ENCODE measurements at places on chromosomes 5 and 9.

DNA sequence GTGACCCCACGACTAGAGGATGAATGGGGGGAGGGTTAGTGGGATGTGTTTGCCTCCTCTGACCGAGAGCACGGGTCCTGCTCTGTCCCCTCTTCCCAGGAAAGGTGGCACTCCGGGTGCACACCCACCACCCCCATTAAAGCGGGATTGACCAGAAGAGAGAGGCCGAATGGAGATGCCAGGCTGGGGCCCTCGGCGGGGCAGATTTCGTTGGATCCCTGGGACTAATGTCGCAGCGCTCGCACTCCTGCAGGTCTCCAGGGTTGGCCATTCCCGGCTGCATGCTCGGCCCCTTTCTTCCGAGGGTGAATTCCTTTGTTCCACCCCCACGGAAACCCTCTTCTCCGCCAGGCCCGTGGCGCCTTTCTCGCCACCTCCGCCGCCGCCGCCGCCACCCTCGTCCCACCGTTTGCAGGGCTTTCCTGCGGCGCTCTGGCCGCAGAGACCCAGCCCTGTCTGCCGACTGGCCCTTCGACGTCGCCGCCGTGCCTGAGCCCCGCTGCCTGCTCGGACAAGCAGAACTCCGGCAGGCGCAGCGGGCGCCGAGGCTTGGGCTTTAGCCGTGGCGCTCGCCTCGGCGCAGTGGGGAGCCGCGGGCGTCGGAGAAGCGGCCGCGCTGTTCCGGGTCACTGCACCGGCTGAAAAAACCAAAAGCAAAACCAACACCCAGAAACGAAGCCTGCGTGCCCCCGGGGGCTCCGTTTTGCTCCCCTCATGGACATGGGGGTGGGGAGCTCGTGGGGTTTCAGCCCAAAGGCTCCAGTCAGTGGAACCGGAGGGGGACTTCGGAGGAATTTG, 11.8 kb downstream of the LMX1B start:
- no peak for DNase-seq

GRCh38 chr9:136395345-136396218, 4.4 kb downstream of the SNAPC4 start:
- DNase-seq, result no peak

DNA sequence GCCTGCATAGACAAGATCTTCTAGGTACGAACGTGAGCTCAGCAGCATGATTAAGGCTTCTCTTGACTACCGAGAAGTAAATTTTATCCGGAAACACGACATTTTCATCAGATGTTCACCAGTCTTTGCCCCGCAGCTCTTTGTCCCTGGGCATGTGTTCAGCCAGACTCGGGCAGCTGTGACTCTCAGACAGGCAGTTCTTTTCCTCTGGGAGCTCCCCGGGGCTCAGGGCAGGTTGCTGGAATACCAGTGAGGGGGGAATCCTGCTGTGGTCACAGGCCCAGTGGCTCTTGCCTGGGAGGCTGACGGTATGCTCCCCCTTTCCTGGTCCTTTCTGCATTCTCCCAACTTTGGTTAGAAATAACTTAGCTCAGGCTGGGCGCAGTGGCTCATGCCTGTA, 186.1 kb downstream of the GNA14 start:
- no peak for DNase-seq

GRCh38 chr9:124423155-124423554, 7.9 kb upstream of the PSMB7 start:
- DNase-seq, result no peak

GRCh38 chr9:79719989-79720388, 148.2 kb downstream of the TLE4 start:
- DNase-seq, result no peak

GRCh38 chr5:83331842-83332241, 139.7 kb upstream of the VCAN start:
- peak; percentile 76 for DNase-seq

DNA sequence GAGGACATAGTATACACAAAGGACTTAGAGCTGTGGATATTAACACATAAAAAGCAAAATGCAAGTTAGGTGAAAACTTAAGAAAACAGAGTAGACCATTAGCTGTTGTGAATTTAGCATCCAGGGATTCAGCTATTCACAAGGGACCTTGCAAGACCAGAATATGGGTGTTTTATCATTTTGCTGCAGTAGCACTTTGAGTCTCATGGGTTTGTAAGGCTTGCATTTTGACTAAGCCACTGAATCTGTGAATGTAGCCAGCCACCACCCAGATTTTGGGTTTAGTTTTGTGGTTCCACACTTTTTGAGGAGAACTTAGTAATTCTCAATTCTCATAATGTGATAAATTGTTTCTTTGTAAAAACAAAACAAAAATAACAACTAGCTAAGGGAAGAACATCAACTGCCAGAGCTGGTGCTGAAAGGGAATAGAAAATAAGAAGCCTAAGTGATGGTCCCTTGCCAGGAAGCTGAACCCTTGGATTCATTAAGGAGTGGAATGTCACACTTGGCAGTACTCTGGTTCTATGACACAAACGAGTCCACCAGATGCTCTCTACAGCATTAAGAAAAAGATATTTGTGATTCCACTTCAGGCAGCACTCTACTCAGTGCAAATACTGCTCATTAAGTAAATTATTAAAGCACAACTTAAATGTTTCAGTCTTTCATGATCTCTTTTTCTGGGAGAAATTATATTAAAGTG, 557.4 kb upstream of the ZNF462 start:
- DNase-seq, result no peak

GRCh38 chr5:164470312-164470711, 964.9 kb downstream of the MAT2B start:
- DNase-seq, result peak; percentile 3

- DNase-seq, result no peak
Observed at GRCh38 chr9:104855807-104856206, 72.1 kb downstream of the ABCA1 start.

DNA sequence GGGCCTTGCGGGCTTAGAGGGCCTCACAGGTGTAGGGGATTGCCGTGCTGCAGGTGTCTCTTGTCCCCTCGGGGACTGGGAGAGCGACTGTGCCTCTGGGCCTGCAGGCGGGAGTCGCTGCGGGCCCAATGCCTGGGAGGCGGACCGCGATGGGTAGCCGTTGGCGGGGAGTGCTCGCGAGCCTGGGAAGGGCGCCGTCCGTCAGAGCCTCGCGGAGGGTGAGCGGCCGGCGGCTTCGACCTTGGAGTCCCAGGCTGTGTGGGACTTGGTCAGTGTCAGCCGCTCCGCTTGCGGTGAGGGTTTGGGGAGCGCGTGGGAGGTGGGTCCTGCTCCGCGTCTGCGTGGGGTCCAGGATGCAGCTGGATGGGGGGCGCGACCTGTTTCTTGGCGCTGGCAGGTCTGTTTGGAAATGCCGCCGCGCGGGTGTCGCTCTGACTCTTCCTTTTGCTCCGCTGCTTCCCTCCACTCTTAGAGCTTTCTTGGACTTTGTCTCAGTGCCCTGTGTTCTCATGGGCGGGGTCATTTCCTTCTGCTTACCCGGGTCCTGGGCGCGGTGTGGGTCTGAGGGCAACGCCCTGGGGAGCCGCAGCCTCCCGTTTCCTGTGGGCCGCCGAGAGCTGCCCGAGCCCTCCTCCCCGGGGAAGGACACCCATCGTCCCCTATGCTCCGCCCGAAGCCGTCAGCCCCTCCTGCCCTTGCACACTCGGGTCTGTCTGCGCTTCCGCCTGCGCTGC, 88.9 kb upstream of the CACNA1B start:
- no peak for DNase-seq

DNA sequence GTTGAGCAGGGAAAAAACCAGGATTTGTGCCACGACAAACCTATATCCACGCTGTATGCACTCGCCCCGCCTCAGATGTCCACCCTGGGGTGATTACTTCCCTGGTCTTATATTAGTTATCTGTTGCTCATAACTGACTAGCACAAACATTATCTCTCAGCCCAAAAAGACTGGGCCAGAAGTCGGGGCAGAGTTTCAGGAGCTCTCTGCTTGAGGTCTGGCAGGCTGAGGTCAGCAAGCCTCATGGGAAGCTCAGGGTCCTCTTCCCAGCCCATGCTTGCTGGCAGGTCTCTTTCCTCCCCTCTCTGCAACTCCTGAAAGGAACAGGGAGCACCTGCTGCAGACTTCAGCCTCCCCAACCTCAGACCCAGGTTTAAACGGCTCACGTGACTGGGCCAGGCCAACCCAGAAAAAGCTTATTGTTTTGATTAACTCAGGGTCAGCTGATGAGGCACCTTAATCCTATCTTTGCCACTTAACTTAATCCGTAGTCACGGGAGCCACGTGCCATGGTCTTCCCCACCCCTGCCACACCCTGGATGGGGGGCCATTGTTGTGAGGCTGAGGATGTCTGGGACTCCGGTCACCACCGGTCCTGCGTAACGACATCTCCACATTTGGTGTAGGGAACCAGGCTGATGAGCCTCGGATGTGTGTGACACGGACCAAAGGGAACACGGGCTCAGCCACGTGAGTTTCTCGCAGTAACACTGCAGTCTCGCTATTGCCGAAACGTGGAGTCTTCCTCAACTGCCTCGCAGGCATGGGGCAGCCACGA, 123.7 kb upstream of the IRX4 start:
- no peak for DNase-seq

DNA sequence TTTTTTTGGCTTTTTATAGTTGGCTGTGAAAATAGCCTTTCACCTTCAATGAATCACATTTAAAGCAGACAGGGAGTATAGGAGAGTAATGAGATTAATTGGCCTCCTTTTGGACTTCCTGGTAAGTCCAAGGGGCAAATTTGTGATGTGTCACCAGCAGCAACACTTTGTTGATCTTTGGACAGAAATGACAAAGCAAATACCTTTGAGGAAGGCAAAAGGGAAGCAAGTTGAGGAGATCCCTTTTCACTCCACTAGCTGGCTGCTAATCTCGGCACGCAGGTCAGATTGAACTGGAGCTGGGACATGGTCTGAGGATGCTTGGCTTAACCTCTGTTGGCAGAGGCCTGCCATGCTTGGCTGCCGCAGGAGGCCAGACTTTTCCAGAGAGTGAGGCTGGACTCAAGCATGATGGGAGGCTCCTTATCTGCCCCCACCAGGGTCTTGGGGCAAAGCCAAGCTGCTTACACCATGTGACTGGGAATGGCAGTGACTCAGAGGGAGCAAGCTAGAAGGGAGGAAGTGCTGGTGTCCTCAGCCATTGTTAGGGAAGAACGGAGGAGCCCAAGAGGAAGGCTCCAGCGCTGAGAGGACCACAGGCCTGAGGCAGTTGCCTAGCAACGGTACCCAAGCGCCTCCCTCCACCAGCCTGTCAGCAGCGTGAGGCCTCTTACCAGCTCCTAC, 174.5 kb upstream of the MAP1B start:
- DNase-seq, result peak; percentile 71

DNA sequence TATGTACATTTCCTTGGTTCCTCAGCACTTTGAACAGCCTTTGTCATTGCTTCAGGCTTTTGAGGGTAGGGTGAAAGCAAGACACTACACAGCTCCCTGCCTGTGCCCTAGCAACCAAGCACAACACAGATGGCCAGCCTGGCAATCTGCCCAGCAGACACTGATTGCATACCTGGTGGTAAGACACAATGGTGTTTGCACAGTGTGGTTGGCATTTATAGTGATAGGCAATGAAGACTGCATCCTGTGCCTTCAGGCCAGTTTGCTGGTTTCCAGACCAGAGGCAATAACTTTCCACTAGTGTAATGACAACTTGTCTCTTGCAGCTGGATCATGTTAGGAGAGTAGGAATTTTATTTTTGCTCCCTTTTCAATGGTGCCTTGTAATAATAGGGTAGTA, 144.5 kb upstream of the TNC start:
- peak; percentile 86 for DNase-seq

DNA sequence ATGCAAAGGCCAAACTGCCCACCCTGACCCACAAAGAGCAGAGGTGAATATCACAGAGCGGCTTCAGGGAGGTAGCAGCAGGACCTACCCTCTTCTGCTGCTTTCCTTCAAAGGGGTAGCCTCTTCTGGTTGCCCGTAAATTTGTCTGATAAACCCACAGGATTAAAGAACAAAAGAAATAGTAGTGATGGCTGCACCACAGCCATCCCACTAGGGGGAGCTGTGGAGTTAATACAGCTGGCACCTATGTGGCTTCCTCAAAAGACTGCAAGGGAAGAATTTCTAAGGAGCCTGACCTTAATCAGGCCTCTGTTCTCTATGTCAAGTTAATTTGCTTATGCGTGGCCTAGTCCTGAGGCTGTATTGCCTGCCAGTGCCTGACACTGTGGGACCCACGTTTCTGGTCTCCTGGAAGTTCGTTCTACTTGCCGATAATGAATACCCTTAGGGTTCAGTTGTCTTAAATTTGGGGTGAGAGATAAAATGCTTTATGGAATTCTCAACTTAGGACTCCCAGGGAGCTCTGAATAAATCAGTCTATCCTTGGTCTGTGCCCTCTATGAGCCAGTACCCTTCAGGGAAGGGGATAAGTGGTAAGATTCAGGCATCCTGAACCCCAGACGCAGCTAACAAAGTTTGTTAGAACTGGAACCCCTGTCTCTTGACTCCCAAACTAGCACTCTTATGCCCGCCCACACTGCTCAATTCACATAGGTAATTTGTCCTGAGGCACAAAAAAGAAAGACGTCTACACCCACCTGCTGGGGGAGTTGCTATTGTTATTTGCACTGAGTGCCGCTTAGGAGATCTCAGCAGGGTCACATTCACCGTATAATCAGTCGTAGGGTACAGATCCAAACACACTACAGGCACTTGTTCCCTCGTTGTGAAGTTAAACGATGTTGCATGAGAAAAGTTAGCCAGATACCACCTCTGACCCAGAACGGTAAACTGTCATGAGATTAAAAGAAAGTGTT, 77.1 kb downstream of the SUSD1 start:
- DNase-seq, result peak; percentile 66

DNA sequence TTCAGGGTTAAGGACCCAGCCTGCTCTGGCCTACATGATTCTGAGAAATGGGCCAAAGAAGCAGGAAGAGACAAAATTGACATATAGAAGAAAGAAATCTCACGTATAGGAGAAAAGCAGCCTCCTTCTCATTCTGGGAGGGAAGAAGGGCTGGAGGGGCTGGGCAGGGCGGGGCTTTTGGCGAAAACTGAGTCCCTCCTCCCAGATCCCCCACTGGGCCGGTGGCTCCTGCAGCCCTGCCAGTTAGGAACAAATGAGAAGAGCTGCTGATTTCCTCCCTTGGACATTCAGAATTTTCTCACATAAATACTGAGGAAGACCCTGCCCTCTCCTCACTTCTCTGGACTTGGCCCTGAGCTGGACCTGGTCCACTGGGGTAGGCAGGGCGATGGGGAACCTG, at the start of gene WNT8A:
Gene WNT8A, plus strand, starts transcription at position 332 of the 400 bp plus-strand sequence. CDS start 95 bp downstream, outside the sequence.
- no peak for DNase-seq

DNA sequence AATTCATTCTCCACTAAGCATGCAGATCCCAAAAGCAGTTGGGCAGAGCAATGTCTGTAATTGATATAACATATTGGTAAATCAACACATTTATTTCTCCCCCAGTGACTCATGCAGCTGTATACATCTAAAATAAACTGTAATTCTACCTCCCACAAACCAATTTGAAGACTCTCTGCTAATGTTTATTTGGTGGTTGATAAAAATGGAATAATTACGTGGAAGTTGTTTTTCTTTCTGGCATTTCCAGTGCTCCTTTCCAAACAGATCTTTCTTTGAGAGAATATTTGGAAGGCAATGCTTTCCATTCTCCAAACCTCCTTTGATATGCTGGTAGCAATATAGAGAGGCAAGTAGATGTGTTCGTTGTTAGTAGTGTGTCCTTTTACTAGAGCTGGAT, 194.7 kb downstream of the CHSY3 start:
- DNase-seq, result no peak

GRCh38 chr9:109378316-109378715, 57.5 kb upstream of the EPB41L4B start:
- no peak for DNase-seq

Data from fibroblast of skin of abdomen (primary cell).